ENCODE measurements at places on chromosomes 6 and 20.

- H3K27me3 ChIP-seq: peaks cover 44% of the 10 kb centered on the region
- H3K4me3 ChIP-seq: no peak overlapping the region
- no peak overlapping the region for H3K27ac ChIP-seq
- DNase-seq: no peak
- no peaks in the 10 kb centered on the region for H3K4me1 ChIP-seq
Observed at GRCh38 chr20:42272516-42272915, 654.3 kb upstream of the CHD6 start.

DNA sequence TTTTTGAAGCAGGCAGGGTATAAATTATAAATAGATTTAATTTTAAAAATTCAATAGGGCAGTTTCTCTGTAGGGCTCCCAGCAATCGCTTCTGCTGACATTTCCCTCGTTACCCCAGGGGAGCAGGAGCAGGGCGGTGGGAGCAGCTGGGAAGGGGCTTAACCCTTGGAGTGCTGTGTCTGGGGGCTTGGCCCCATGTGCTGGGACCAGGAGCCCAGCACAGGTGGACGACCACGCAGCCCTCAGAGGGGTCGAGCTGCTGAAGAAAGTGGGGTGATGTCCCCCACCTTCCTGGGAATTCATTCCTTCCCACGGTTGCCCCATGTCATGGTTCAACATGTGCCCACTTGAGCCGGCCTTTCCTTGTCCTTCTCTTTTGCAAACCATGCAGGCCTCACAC is 67.5 kb upstream of the STX16 start:
- H3K27me3 ChIP-seq: peaks cover 39% of the 10 kb centered on the region
- DNase-seq: no peak
- peaks cover 5% of the 10 kb centered on the region for H3K4me1 ChIP-seq
- no peaks in the 10 kb centered on the region for H3K36me3 ChIP-seq
- H3K4me3 ChIP-seq: no peak overlapping the region

- no peak overlapping the region for H3K27ac ChIP-seq
- DNase-seq: no peak
- H3K27me3 ChIP-seq: peaks cover 8% of the 10 kb centered on the region
- no peak overlapping the region for H3K4me3 ChIP-seq
- peaks cover 18% of the 10 kb centered on the region for H3K4me1 ChIP-seq
Observed at GRCh38 chr6:42162384-42162783, 10.8 kb upstream of the GUCA1A start.

DNA sequence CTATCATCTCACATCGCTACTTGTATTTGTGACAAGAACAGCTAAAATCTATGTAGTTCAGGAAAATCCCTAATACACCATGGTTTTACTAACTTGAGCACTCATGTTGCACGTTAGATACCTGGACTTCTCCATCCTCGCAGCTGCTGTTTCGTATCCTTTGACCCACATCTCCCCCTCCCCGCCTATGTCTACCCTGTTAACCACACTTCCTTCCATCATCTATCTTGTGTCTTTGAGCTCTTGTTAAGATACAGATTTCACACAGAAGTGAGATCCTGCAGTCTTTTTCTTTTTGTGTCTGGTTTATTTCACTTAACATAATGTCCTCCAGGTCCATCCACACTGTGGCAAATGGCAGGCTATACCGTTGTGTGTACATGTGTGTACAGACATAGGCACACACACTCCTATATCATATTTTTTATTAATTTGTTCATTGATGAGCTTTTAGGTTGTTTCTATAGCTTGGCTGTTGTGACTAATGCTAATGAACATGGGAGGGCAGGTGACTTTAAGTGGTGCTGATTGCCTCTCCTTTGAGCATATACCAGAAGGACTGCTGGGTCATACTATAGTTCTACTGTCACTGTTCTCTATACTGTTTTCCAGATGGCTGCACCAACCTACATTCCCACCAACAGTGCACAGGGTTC is 117.8 kb downstream of the WDR27 start:
- no peaks in the 10 kb centered on the region for H3K27me3 ChIP-seq
- peaks cover 5% of the 10 kb centered on the region for H3K4me1 ChIP-seq
- no peak overlapping the region for H3K27ac ChIP-seq
- H3K4me3 ChIP-seq: no peak overlapping the region
- peaks cover 21% of the 10 kb centered on the region for H3K36me3 ChIP-seq

GRCh38 chr6:33455051-33455450 is 675 bp downstream of the ZBTB9 start:
- peaks cover 25% of the 10 kb centered on the region for H3K4me1 ChIP-seq
- peak overlapping the region; percentile 90 for H3K4me3 ChIP-seq
- H3K27me3 ChIP-seq: no peaks in the 10 kb centered on the region
- DNase-seq: peak; percentile 44

DNA sequence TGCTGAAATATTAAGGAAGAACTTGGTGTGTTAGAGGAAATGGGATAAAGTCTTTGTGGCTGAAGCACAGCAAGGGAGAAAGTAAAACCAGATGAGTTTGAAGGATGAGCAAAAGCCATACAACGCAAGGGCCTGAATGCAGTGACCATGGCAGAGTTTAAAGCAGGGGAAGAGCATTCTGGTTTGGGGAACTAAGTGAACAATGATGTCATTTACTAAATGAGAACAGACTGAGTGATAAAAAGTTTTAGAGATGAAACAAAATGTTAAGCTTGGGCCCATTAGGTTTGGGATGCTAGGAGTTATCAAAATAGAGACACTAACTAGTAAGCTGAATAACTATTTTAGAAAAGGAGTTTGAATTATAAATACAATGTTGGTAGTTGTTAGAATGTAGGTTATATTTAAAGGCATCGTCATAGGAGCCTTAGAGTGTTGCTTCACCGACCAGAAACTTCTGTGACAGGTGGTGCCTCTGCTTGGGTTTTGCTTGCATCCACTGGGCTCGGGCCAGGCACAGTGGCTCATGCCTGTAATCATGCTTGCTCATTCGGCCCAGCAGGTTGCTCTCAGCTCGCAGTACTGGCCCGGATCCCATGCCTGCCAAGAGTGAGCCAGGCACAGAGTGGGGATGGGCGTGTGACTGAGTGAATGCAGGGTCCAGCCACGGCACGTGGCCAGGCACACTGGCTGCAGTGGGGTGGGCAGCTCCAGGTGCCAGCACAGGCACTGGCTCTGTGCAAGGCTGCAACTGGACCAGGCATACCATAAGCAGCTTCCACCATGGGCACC is 37.4 kb upstream of the OPRM1 start:
- no peak for DNase-seq
- peaks cover 4% of the 10 kb centered on the region for H3K27me3 ChIP-seq
- no peak overlapping the region for H3K4me3 ChIP-seq
- H3K27ac ChIP-seq: no peak overlapping the region
- no peaks in the 10 kb centered on the region for H3K4me1 ChIP-seq

GRCh38 chr6:113674075-113674474 is 183.1 kb upstream of the MARCKS start:
- no peak overlapping the region for H3K4me3 ChIP-seq
- H3K27me3 ChIP-seq: no peaks in the 10 kb centered on the region
- H3K36me3 ChIP-seq: no peaks in the 10 kb centered on the region
- peaks cover 22% of the 10 kb centered on the region for H3K4me1 ChIP-seq
- H3K27ac ChIP-seq: no peak overlapping the region

Data from type B pancreatic cell (in vitro differentiated cells).